ENCODE measurements at places on chromosomes 4 and X. TPM values are rescaled to one million over a fixed set of nuclear protein-coding genes. Genes with fewer than 3 reads are reported as not detected.

GRCh38 chr4:69843932-69844331 is 16.0 kb downstream of the SULT1E1 start:
- no peak for DNase-seq

- no peak for DNase-seq
Measured at GRCh38 chr4:169205075-169205743, 65.5 kb downstream of the SH3RF1 start.

DNA sequence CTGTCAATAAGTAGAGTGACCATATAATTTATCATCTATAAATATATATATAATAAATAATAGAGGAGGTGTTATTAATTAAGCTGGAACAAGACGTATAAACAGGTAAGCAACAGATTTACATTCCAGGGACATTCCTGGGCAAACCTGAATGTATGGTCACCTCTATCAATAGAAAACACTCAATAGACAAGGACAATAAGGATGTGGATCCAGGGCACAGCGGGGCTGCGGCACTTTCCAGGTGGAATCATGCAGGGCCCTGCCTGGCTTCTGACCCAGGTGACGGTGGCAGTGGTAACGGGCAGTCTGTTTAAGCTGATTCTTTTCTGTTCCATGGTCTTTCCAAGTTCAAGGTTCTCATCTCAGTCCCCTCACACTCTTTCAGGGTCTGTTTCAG is 22.5 kb downstream of the ENPEP start:
- DNase-seq = no peak

DNA sequence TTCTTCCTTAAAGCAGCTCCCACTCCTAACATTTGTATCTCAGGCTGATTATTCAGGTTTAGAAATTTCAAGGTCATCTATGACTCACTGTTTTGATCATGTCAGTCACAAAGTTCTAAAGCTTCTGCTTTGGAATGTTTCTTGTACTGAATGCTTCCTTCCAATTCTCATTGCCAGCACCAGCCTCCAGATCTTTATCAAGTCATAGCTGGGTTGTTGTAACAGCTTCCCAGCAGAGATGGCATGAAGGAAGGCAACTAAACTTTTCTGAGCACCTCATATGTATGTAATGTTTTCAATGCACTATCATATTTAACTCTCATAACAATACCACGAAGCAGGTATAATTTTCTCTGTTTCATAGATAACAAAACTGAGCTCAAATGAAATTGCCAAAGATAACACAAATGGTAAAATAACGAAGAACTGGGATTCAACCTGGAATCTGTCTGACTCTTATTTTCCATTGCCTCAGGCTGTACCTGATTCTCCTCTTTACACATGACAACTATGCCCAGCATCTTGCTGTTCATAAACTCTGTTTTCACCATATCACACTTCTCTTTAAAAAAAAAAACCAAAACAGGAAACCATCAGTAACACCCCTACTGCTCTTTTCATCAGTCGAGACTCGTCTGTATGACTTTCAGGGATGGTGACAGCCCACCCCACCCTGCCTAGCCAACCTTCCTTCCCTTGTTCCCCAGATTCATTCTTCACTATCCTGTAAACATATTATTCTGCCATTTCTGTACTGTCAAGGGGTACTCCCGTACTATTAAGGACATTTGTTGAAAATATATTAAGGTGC is 13.4 kb downstream of the TRPC3 start:
- DNase-seq = no peak

Gene DYNLT3
- 21.0 TPM for total RNA-seq

GRCh38 chrX:129777218-129778030 is 2.3 kb upstream of the SASH3 start:
- DNase-seq = no peak

DNA sequence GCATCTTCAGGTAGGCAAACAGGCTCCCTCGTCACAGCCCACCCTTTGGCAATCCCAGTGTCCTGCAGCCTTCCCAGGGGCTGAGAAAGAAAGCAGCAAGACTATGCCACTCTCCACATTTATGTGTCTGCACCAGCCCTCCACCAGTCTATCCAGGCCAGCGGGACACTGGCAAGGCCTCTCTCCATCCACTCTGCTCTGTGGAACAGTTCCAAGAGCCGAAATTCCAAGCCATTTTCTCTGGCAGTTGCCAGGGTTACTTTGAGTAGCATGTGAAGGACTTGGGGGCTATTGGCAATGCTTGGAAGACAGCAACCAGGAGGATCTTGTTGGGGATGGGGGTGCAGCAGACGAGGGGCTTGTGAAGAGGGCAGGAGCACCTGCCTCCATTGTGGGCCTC is 52.1 kb downstream of the TSC22D3 start:
- no peak for DNase-seq

GRCh38 chr4:186167605-186168004 is 23.8 kb upstream of the CYP4V2 start:
- no peak for DNase-seq

Gene GRXCR1
- total RNA-seq = not detected

Gene FGFBP2
- not detected for total RNA-seq

Gene F8A2
- total RNA-seq = not detected

GRCh38 chr4:163815776-163816175 is 321.3 kb downstream of the TMA16 start:
- no peak for DNase-seq

DNA sequence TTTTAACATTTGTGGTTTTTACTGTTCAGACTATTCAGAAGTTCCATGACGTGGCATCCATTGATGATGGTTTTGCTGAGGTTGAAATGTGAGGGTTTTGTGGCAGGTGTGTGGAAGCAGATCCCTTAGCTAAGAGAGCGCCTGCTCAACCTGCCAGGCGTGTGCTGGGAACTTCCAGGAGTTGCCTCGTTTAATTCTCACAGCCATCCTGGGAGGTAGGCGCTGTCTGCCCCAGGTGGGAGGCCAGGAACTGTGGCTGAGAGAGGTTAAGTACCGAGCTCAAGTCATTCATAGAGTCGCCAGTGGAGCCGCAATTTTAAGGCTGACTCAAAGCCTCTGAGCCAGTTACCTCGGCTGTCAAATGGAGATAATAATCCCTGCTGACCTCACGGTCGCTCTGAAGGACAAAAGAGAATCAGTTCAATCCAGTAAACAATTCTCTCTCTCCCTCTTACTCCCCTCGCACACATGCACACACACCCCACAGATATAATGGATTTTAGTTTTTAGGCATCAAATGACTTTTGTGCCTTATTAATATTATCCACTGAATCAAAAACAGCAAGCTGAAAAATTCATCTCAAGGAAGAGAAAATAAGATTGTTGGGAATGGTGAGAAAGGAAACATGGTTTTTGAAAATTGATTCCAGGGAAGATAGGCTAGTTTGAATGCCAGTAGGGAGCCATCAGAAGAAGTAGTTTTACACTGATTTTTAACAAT is 171.3 kb downstream of the PTTG2 start:
- no peak for DNase-seq

All from Caki2 (cell line).